Muscle of arm (tissue), 14 donors: ENCODE measurements at places on chromosomes 7 and 10. TPM values are rescaled to one million over a fixed set of nuclear protein-coding genes. Genes with fewer than 3 reads are reported as not detected.

DNA sequence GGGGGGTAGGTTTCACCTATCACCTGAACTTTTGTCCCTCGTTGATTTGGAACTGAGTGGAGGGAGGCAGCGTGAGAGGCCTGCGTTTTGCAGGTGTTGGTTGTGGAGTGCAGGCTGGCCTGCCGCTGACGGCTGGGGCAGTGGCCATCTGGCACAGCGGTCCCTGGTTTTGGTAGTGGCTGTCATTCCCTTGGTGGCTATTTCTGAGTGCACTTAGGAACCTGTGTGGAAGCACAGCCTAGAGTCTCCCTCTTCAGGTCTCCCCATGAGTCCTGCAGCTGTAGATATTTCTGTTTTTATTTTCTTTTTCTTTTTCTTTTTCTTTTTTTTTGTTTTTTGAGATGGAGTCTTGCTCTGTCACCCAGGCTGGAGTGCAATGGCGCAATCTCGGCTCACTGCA lies 129.2 kb downstream of the CUL2 start:
- no peak for DNase-seq

GRCh38 chr7:100173806-100174495 lies 3.2 kb downstream of the GPC2 start:
- DNase-seq: no peak

DNA sequence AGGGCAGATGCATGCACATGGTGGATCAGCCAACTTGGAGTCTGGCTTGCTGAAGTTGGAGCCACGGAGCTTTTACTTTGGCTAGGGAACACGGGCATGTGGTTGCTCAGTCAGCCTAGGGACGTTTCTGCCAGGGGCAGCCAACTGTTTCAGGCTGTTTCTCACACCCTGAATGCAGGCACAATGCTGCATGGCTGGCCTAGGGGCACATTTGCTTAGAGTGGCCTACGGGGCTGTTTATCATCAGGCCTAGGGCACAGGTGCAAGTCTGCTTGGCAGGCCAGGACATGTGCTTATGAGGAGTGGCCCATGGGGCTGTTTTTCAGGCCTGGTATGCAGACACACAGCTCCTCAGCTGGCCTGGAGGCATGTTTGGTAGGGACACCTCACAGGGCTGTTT lies 107.4 kb downstream of the GSAP start:
- no peak for DNase-seq

DNA sequence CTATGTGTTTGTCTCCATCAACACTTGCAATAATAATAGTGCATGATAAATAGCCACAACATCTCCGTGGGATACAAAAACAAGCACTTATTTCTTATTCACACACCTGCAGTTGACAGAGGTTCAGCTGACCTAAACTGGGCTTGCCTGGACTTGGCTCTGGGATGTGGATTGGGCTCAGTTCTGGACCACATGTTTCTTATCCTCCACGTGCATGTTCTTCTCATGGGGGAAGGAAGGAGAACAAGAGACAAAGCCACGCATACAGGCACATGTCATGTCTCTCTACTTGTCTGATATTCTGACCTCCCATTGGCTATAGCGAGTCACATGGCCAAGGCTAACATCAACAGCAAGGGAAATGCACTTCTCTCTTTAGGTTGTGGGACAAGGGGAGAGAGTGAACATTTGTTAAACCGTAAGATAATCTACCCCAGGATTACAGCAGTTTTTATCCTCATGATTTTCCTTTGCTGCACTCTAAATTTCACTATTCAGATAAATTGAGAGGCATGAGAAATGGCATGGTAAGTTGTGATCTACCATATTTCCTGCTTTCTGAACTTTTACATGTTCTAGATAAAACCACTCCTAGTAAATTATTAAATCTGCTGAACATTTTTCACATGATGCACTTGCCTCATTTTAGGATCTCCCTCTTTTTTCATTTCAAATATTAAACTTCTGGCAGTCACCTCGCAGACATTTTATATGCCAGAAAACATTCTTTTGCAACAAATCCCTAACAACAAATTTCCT lies 33.7 kb downstream of the CFAP58 start:
- no peak for DNase-seq

- DNase-seq: peak; percentile 81
Measured at GRCh38 chr7:116953372-116953905, at the start of gene ST7. Gene ST7 (plus strand): TSS chr7:116953501. CDS start chr7:116953541, 40 bp downstream.

Gene TMEM72
- polyA plus RNA-seq: not detected

DNA sequence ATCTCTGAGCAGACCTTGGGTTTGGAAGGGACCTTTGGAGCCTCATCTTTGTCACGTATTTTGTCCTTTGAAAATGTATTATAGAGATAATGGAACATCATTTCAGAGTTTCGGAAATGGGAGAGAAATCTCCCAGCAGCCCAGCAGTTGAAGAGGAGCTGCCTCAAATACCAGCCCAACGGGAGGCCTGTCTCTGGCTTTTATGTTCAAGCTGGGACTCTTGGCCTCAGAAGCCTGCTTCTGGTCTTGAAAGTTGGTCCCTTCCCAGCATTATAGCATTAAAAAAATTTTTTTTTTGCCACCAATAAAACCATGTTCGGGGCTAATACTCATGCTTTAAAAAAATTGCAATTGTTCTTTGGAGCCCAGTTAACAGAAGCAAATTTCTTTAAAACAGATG lies 73.4 kb upstream of the CTBP2 start:
- DNase-seq: no peak

Gene GPC2
- polyA plus RNA-seq: 9.5 TPM

Gene PRKRIP1
- polyA plus RNA-seq: 27.8 TPM

Gene NUDCD3
- polyA plus RNA-seq: 71.3 TPM

- DNase-seq: peak; percentile 58
Measured at GRCh38 chr7:38736138-38736537, 105.0 kb upstream of the AMPH start.

- DNase-seq: no peak
Measured at GRCh38 chr10:119516381-119517234, 25.9 kb downstream of the RGS10 start.

- DNase-seq: no peak
Measured at GRCh38 chr7:114988755-114989375, 67.0 kb downstream of the MDFIC start.

Gene CHCHD1
- 38.4 TPM for polyA plus RNA-seq

GRCh38 chr7:39541511-39541910 lies 24.7 kb upstream of the YAE1 start:
- no peak for DNase-seq

Gene NEUROD6
- 0.11 TPM for polyA plus RNA-seq

- no peak for DNase-seq
Measured at GRCh38 chr10:32481606-32482005, 35.7 kb downstream of the CCDC7 start.

- DNase-seq: no peak
Measured at GRCh38 chr7:27141923-27142579, 1.4 kb downstream of the HOXA5 start.

DNA sequence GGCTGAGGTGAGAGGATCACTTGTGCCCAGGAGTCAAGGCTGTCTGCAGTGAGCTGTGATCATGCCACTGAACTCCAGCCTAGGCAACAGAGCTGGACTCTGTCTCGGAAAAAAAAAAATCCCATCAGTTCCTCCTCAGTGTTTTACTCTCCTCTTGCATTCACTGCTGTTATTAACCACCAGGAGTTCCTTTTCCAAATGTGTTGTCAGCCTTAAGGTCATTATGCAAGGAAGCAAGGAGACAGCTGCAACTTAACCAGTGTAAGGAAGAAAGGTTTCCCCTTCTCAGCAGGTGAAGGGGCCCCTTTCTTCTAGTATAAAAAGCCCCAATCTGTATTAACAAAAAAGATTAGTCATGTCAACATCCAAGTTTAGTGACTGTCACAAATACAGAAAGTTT lies 86.6 kb upstream of the LEP start:
- DNase-seq: no peak

GRCh38 chr10:50506861-50507573 lies 116.7 kb downstream of the SGMS1 start:
- no peak for DNase-seq

Gene ADARB2
- 0.07 TPM for polyA plus RNA-seq

Gene DRGX
- polyA plus RNA-seq: not detected

Gene PDGFA
- polyA plus RNA-seq: 30.0 TPM

- no peak for DNase-seq
Measured at GRCh38 chr10:112959207-112959838, 9.3 kb downstream of the TCF7L2 start.
